ENCODE measurements at places on chromosomes 7 and 10. TPM values are rescaled to one million over a fixed set of nuclear protein-coding genes. Genes with fewer than 3 reads are reported as not detected.

DNA sequence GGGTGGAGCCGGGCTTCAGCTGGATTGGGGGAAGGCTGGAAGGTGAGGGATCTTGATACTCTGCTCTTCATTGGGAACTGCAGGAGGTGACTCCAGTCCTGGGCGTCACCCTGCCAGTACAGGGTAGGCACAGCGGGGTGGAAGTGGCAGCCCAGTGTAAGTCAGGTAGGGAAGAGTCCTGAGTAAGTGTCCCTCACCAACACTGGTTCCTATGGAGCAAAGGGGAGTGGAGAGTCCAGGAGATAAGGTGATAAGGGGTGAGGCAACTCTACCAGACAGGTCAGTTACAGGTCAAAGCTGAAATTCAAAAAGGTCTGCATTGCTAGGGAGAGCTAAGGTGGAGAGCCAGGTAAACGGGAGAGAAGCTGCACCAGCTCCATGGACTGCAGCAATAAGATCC, 145.6 kb upstream of the NFE2L3 start:
- no peak for DNase-seq

DNA sequence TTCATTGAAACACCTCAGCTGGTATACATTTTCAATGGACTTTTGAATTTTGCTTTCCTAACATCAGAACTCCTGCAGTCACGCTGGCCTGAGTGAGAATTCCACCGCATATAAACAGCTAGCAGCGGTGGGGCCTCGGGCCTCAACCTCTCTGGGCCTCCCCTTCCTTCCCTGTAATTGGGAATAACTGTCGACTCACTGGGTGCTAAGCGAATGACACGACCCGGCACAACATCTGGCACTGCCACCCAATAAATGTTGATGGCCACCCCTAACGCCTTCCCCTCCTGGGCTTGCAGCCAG, 670 bp downstream of the RCC1L start:
- no peak for DNase-seq

The RNF32 gene
- 3.2 TPM for total RNA-seq

The TRPV5 gene
- total RNA-seq: 0.22 TPM

DNA sequence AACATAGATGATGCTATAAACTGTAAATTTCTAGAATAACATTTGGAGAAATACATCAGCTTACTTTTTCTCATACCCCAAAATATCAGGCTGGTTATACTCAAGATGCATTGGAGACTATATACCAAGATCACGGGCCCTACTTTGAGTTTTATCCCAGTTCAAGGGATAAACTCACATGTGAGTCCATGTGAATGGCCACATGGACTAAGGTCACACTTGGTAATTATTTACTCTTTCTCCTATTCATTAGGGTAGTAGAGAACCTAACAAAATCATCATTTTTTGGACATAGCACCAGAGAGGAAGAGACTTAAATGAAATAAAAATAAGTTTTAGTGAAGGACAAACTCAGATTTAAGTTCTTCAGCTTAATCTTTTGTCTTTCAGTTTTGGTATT, 93.1 kb upstream of the GATAD1 start:
- DNase-seq: no peak

- no peak for DNase-seq
Measured at GRCh38 chr10:61635932-61636331, 26.8 kb upstream of the CABCOCO1 start.

GRCh38 chr7:116918704-116919103, 34.6 kb upstream of the ST7 start:
- no peak for DNase-seq

The VSTM4 gene
- total RNA-seq: 16.4 TPM

Data from sciatic nerve (tissue), 2 donors.